Glomerular endothelial cell (primary cell): ENCODE measurements at places on chromosomes 16 and 17.

DNA sequence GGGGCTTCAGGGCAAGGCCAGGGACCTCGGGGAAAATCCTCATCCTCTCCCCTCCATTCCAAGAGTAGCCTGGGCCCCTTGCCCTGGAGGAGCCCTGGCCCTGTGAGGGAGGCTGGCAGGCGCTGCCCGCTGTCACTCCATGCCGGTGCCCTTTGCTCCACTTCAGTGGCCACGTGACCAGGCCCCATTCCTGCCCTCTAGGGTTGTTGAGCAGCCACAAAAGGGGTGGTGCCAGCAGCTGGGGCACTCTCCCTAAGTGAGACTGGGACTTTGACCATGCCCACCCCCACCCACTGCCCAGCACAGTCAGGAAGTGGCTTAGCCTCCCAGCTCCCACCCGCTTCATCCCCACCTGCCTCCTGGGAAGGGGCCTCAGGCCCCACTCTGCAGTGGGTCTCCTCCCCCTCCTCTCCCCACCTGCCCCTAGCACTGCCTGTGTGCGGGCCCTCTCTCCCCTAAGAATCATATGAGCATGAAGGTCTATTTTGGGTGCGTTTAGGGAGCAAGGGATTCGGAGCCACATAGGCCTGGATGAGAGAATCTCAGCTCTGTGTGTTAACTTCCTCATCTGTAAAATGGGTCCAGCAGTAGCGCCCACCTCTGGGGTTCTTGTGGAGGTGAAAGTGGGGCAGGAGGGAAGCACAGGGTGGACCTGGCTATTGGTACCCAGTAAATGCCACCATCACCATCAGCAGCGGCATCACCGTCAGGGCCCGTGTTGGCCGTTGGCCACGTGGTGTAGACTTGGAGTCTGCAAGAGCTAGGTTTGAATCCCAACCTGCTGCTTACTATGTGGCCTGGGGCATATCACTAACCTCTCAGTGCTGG lies 7.2 kb downstream of the PDK2 start:
- no peak for DNase-seq

DNA sequence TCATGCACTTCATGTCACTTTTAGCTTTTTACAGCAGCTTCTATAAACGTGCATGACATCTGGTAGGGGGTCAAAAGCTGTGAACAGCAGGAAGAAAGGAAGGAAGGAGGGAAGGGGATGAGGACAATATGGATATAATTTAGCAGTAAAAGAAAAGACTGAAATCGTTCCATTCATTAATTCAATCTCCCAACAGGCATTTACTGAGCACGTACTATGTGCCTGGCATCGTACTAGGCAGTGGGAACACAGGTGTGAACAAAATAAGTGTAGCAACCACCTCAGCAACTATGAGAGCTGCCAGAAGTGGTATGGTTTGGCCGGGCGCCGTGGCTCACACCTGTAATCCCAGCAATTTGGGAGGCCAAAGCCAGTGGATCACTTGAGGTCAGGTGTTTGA lies 19.1 kb upstream of the USP7 start:
- DNase-seq = no peak

DNA sequence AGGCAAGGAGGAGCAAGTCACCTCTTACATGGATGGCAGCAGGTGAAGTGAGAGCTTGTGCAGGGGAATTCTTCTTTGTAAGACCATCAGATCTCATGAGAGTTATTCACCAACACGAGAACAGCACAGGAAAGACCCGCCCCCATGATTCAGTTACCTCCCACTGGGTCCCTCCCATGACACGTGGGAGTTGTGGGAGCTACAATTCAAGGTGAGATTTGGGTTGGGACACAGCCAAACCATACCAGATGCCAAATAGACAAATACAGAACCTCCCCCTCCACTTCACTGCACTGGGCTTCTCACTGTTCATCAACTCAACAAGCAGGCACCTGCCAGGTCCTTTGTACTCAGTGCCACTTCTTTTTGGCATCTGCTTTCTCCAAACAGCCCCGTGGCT lies 100.2 kb downstream of the WSCD1 start:
- no peak for DNase-seq

DNA sequence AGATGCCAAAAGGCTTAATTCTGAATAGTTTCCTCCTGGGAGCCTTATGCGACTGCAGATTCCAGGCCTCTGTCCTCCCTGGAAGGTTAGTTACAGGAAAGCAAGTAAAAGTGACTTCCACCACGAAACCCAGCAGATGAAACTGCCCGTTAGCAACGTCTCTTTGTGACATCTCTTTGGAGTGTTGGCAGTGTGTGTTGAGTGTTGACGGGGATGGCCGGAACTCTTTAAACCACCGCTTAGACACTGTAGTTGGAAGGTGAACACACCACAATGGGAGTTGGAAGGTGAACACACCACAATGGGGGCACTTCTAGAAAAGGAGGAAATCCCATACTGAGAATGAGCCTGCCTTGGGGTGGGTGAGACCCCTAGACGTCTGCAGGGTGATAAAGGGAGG lies 858 bp downstream of the SKAP1 start:
- no peak for DNase-seq

DNA sequence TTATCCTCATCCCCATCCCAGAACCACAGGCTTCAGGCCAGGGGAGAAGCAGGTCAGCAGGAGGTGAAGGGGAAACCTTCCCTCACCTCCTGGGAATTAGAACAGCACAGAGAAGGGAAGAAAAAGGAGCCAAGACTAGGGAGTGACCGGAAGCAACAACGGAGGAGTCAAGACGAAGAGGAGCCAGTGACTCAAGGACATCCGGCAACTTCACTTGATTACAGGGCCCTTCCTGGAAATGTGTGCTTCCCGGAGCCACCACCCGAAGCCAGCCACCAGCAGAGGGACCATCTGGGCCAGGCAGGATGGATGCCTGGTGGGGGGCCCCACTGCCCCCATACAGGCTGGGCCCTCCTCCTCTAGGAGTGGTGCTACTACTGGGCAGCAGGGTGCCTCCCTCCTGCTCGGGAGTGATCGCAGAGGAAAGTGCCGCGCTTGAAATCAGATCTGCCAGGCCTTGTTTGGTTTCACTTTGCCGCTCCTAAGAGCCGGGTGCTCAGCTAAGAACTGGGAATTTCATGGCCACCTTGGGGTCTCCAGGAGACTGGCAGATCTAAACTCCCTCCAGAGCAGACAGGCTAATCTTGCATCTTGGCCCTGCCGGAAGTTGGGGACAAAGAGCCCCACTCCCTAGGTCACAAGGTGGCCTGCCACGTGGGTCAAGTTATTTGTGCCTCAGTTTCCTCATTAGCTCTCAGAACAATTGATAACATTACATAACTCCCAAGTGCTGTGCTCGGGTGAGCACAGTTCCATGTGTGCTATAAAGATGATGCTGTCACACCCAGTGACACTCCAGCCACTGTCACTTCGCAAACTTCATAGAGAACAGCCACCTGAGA lies 6.6 kb downstream of the CDC42EP4 start:
- DNase-seq = no peak
